Activated CD4-positive, alpha-beta T cell treated with anti-CD3 and anti-CD28 coated beads, Interleukin-2, amount 10 ng/mL, durations not matched to agents 7 days and 5 days (primary cell): ENCODE measurements at places on chromosomes 3 and 15. TPM values are rescaled to one million over a fixed set of nuclear protein-coding genes. Genes with fewer than 3 reads are reported as not detected.

WDR5B gene
- 5.8 TPM for total RNA-seq

TNNC1 gene
- total RNA-seq = 2.1 TPM

DNA sequence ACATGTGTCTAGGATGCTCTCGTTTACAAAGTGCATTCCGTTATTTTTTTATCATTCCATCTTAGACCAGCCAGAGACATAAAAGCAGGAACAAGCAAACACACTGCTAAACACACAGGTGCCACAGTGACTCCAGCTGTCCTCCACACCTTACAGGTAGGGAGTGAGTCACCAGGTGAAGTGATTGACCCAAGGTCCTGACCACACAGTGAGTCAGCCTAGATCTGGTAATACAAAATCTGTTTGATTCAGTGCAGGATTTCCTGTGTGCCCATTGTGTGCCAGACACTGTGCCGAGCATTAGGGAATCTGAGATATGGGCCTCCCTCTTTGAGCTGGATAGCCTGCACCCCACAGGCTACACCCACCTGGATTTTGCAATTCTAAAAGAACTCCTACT is 16.7 kb upstream of the BFSP2 start:
- DNase-seq = no peak

HIGD2B gene
- total RNA-seq = not detected

GRCh38 chr3:48835650-48836366 is 11.9 kb downstream of the PRKAR2A start:
- DNase-seq = no peak

CDC25A gene
- 23.4 TPM for total RNA-seq

- no peak for DNase-seq
Measured at GRCh38 chr15:88624971-88625490, 3.9 kb downstream of the AEN start.

GRCh38 chr15:23646165-23647000 is 1.3 kb downstream of the MAGEL2 start:
- DNase-seq = no peak

GRCh38 chr3:9669720-9670432 is 20.6 kb downstream of the MTMR14 start:
- DNase-seq = no peak

RPP25 gene
- 6.4 TPM for total RNA-seq

DNA sequence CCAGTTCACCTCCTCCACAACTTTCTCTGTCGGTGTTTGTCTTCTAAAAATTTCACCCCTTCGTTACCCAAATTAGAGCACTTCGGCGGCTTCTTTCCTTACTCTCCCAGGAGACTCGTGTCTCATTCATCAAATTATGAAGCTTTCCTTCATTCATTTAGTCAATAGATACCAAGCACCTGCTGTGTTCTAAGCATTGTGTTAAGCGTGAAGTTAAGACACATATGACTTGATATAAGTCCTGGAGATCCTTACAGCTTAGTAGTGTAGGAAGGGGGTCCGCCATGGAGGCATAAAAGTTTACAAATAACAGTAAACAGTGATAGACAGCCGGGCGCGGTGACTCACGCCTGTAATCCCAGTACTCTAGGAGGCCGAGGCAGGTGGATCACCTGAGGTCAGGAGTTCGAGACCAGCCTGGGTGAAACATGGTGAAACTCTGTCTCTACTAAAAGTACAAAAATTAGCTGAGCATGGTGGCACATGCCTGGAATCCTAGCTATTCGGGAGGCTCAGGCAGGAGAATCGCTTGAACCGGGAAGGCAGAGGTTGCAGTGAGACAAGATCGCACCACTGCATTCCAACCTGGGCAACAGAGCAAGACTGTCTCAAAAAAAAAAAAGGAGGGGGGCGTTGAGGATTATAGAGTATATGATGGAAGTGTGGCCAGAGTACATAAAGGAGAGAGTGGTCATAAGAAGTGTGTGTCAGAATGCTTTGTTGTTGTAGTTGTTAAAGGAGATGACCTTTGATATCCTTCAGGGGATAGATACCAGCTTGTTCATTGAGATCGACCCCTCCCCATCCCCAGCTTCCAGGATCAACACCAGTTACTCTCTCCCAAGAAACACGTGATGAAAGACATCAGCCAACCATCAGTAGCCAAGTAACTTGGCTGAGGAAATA is 744 bp upstream of the CCDC32 start:
- DNase-seq = no peak

GRCh38 chr15:91151781-91152563 is 51.9 kb downstream of the SV2B start:
- no peak for DNase-seq

DLL4 gene
- total RNA-seq = not detected

SRPRB gene
- 45.9 TPM for total RNA-seq

DNA sequence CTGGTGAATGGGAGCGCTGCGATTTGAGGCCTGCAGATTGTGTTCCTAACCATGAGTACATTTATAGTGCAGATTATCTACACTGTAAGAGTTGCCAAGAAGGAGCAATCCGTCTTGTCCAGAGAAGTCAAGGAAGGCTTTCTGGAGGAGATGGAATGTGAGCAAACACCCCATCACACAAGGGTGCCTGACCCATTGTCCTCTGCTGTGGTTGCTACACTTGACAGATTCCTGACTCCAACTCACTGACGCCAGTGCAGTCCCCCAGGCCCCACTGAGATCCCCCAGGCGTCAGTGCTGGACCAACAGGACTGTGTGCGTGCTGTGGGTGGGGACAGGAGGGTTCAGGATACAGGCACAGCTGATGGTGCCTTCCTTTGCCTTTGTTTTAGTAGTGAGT is 135.9 kb upstream of the TPM1 start:
- no peak for DNase-seq

GRCh38 chr15:46660096-46660842 is 1025.4 kb downstream of the SQOR start:
- no peak for DNase-seq

- no peak for DNase-seq
Measured at GRCh38 chr15:40239693-40240618, 1.1 kb downstream of the PAK6 start.

DNA sequence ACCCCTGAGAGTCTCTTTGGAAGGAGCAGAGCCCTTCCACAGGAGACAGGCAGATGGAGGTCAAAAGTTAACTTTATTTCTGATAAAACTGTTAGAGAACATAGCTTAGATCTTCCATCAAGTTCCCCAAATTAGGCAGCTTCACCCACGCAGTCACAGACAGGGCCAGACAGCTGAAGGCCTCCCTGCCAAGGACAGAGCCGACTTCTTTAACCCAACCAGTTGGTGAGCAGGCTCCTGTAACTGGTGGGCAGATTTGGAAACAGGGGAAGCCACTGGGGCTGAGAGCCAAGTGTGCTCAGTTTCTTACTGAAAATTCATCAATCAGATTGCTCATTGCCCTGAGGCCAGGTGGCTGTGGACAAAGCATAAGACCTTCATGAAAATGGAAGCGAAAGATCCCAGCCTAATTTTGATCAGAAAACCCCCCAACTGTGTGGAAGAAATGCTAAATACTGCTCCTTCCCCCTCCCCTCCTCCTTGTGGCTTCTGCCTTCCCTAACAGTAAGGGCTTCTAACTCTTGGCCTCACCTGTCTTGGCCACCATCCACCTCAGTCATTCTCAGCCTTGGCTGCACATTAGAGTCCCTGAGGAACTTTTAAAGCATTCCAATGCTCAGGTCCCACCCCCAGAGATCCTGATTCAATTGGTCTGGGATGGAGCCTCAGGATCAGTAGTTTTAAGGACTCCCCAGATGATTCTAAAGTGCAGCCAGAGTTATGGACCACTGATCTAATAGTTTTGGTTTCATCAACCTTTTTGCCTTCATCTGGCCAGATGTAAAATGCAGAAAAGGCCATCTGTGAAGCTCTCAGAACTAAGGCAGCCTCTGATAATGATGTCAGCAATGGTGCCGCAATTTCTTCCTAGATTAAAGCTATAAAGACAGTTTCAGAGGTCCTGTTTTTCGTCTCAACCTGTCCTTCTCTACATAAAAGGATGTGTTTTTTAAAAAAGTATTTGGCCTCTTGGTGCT is 11.5 kb downstream of the CLRN1 start:
- no peak for DNase-seq
